SJCRH30 (cell line): ENCODE measurements at places on chromosomes 7 and 10.

DNA sequence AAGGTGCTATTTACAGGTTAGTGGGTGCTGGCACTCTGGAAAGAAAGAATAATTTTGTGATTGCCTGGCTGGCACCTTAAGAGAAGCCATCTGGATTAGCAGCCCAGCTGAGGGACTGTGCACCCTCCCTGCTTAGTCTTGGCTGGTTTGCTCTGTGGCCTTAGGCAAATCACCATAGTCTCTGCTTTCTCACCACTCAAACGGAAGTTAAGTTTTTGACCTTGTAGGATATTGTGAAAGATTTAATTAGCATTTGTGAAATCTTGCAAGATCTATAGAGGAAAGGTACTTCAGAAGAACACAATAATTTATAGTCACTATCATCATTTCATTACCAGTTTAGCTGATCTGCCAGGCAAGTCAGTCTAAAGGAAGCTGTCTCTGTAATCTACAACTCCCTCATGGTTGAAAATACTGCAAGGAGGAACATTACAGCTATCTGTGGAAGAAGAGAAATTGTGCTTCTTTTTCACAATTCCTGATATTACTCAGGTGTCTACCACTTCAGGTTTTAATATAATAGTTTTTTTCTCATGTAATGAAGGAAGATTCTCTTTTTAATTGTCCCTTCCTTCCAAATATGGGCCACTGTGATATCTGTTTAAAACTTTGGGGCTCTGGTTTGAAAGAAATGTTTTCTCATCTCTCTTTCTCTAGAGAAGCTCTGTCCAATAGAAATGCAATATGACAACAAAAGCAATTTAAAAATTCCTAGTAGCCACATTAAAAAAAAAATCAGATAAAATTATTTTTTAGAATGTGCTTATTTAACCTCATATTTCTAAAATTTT is 219.6 kb downstream of the PTEN start:
- no peak for DNase-seq

DNA sequence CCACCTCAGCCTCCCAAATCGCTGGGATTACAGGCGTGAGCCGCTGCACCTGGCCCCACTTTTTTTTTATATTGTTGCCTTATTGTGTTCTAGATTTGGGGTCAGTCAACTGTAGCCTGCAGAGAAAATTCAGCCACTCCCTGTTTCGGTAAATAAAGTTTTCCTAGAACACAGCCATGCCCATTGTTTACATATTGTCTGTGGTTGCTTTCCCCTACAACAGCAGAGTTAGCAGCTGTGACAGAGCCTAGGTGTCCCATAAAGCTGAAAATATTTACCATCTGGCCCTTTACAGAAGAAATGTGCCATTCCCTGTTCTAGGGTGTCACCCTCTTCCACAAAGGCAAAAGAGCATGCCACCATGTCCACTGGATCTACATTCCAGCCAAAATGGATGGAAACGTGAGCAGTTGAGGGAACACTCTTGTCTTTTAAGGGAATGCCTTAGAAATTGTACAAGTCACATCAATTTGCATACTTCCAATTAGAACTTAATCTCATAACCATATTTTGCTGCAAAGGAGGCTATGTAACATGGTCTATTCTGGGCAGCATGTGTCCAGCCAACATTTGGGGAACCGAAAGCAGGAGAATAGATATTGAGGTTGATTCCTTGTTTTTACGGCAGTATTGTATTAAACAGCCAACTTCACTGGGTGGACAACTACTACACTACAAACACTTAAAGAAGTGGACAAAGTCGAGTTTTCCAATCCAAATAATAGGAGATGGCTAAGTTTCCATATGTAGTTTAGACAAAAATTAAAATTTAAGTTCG is 11.0 kb upstream of the BLVRA start:
- peak; percentile 43 for DNase-seq

- no peak for DNase-seq
These were observed 66.8 kb downstream of the CACNA2D1 start for GRCh38 chr7:82376739-82377138.

GRCh38 chr10:69957886-69958555 is 94.6 kb upstream of the MACROH2A2 start:
- peak; percentile 12 for DNase-seq

DNA sequence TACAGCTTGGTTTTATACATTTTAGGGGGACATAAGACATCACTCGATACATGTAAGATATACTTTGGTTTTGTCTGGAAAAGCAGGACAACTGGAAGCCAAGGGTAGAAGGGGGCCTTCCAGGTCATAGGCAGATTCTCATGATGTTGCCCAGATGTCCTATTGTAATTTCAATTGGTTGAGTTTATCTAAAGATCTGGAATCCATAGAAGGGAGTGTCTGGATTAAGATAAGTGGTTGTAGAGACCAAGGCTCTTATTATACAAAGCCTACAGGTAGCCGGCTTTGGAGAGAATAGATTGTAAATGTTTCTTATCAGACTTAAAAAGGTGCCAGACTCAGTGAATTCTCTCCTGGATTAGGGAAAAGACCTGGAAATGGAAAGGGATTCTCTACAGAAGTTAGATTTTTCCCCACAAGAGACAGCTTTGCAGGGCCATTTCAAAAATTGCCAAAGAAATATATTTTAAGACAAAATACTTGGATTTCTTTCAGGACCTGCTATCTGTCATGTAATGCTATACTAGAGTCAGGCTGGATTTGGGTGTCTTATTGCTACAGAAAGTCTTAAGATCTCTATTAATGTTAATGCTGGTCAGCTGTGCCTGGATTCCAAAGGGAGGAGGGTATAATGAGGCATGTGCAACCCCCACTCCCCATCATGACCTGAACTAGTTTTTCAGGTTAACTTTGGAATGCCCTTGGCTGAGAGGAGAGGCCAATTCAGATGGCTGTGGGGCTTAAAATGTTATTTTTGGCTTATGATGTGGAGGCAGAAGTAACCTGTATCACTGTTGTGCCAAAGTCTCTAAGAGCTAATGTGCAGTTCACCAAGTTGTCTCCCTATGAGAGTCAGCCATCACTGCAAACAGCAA is 511.1 kb upstream of the C7orf33 start:
- no peak for DNase-seq

- no peak for DNase-seq
These were observed 806.5 kb downstream of the PHTF2 start for GRCh38 chr7:78605119-78605518.

DNA sequence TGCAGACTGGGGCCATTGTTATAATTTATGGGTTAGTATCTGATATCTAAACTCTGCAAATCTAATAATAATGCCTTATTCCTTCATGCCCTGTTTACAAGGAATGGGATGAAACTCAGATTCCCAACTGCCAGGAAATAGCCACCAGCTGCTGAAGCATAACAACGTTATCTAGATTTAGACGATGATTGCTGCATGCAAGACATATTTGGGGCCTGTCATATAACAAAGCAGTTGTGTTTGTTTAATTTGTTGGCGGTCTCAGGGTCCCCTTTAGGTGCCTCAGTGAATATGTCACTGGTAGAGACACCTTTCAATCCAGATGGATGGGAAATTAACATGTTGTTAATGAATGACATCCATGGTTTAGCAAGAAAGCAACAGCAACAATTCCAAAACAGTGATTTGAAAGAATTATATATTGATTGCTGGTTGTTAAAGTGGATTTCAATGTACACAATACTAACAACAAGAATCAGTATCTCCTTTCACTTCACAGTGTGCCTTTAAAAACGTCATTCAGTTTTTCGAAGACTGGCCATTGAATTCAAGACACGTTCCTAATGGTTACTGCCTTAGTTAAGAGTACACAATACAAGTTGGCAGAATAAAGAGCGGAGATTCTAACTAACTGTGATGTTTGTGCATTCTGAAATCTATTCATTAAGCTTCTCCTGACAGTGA is 860.6 kb upstream of the CELF2 start:
- no peak for DNase-seq

DNA sequence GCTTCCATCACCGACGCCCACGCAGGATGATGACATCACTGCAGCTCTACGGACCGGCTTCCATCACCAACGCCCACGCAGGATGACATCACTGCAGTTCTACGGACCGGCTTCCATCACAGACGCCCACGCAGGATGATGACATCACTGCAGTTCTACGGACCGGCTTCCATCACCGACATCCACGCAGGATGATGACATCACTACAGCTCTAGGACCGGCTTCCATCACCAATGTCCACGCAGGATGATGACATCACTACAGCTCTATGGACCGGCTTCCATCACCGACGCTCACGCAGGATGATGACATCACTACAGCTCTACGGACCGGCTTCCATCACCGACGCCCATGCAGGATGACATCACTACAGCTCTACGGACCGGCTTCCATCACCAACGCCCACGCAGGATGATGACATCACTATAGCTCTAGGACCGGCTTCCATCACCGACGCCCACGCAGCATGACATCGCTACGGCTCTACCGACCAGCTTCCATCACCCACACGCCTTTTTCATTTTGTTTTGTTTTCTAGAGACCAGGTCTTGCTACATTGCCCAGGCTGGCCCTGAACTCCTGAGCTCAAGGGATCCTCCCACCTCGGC is 29.5 kb downstream of the GPER1 start:
- no peak for DNase-seq

DNA sequence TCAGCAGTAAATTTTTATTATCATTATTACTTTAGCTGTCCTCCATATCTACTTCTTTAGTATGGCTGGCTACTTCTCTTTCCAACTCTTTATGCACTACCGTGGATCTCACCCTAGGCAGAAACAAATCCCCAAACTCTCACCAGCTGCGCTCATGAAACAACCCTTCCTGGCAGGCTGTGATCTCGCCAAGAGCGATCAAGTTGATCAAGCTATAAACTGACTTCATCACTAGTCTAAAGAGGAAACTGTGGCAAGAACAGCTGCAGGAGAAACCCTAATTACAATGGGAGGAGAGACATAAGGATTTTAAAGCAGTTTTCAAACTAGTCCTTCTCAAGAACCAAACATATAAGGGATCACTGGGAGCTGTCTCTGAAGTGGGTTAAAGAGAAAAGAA is 160.5 kb upstream of the PRSS58 start:
- peak; percentile 28 for DNase-seq

- DNase-seq: no peak
These were observed 87.9 kb downstream of the KIF20B start for GRCh38 chr10:89789188-89789877.

- DNase-seq: no peak
These were observed 306.9 kb downstream of the ELMO1 start for GRCh38 chr7:37141742-37142141.

DNA sequence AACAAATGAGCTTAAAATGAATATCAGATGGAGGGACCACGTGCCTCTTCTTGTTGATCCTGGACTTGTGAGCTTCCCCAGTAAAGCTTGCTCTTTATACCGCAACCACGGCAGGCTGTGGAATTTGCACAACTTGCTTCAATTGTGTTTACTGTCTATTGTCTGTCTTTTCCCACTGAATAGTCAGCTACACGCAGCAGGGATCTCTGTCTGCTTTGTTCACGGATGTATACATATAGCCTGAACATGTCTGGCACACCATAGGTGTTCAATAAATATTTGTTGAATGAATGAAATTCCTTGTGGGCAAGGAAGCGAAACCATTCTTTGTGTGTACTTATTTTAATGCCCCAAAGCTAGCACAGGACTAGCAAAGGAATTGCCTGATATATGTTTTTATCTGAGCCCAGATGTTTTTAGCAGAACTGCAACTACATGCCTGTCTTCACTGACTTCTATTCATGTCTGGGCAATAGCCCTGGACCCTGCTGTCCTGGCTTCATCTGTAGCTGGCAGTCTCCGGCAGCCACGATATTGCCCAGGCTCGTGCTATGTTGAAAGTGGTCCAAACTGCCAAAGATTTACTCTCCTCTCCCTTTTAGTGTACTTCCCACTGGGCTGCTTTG is 29.9 kb upstream of the IFRD1 start:
- DNase-seq: no peak

GRCh38 chr10:102782673-102783551 is 39.2 kb downstream of the WBP1L start:
- no peak for DNase-seq

DNA sequence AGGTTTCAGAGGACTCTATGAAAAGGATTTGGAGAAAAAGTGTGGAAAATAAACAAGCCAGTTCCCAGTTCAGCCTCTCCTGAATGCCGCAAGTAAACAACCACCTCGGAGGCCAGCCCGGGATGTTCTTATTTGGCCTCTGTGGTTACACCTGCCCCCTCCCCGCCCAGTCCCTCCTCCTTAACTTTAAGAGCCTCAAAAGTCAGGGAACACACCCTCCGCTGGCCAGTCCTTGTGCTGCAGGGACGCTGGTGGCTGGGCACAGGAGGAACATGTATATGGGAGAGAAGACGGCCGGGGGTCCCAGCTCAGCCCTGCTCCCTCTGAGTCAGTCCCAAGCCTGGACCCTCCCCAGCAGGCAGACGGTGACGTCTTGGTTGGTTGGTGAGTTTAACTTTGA is 6.1 kb downstream of the CHST3 start:
- DNase-seq: peak; percentile 65

- no peak for DNase-seq
These were observed 154.4 kb downstream of the PRKAG2 start for GRCh38 chr7:151722533-151722932.

DNA sequence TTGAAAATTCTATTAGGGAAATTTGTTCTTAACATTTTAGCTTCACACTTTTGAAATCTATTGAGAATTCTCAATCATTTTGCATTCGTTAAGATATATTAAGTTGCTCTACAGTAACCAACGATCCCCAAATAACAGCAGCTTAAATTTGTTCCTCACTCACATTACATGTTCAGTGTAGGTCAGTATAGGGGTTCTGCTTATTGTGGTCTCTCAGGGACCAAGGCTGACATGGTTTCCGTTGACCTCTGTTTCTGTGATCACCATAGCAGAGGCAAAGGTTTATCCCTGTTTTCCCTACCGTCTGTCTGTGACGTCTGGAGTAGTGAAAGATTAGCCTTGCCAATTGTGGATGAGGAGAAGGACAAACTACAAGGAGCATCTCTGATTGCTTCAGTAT is 235.0 kb upstream of the CSTF2T start:
- no peak for DNase-seq

- DNase-seq: no peak
These were observed 13.9 kb downstream of the MGAM2 start for GRCh38 chr7:142125256-142125955.

- DNase-seq: peak; percentile 57
These were observed 768 bp downstream of the CHCHD2 start for GRCh38 chr7:56105508-56105907.

GRCh38 chr7:2201128-2201527 is 31.6 kb downstream of the MAD1L1 start:
- DNase-seq: no peak

DNA sequence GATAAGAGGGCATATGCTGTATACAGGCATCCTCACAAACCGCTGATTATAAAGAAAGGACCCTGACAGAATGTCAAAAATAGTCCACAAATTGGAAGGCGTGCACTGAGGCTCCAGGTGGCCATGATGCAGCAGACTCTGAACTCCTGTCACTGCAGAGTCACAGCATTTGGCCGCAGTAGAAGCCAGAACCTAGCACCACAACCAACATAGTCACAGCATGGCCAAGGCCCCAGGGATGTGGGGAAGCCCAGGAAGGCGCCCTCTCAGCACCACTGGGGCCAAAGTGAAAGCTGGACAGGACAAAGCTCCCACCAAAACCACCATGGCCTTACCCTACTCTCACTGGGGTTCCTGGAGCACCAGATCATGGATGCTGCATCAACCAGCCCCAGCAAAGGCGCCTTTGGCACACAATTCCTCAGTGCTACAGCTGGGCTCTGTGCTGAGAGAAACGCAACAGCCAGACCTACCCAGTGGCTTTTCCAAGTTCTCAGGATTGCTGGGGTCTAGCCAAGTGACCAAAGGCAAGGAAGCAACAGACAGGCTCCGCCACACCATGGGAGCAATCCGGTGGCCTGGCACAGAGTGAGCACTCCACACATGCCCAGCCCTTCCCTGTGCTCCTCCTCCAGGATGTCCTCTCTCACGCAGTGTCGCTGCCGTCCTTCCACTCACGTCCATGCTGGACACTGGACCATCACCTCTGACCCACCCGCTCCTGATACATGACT is 60.2 kb downstream of the STK17A start:
- no peak for DNase-seq
